Bronchial epithelial cell (primary cell): ENCODE measurements at places on chromosomes 1 and 21.

DNA sequence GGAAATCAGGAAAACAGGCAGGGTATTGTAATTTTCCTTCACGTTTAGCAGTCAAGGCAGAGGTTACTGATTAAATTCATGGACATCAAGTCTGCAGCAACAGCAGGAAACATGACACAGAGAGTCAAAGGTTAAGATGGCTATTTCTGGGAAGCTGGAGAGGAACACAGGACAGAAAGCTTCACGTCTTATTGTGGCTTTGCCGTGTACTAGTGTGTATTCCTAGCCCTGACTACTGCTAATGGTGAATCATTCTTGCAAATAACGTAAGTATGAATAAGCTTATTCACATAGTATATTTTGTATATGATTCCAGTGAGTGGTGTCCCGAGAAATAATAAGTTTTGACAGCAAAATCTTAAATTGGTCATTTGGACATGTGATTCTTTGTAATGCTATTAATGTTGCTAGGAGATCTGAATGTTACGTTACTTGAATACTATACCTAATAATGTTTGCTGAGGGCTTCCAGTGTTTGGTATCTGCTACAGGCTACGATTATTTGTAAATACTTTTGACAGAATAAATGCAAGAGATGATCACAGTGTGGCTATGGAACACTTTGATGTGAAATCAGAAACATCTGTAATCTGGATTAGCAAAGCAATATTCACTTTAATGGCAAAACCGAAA lies 77.4 kb downstream of the DISP1 start:
- peak; percentile 54 for DNase-seq

DNA sequence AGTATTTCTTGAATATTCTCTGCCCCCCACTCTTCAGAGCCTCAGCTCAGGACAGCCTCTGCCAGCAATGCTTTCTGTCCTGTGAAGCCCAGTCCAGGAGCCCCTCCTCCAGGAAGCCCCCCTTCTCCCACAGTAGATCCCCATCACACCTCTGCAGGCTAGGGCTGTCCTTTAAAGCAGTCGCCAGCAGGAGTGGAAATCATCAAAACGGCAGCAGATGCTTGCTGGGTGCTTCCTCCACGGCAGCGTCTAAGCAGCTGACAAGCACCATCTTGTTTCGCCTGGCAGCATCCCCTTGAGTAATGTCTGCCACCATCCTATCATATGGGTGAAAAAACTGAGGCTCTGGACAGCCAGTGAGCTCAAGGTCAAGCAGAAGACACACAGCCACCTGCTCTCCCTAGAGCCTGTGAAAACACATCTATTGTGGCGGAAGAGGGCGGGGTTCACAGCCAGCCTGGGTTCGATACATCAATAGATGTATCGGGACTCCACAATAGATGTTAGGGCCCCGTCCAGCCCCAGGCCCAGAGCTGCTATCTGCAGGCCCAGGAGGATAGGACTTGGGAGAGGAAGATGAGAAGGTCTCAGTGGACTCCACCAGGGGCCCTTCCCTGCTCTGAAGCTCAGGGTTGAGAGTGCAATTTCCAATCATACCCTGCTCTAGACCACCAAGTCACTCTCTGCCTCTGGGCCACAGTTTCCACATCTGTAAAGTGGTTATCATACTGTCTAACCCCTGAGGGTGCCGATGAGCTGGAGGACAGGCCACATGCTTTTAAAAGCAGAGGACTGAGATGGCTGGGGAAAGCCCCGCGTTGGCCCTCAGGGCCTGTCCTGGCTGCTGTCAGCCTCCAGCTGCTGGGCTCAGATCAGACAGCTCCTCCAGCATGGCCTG lies 17.5 kb downstream of the RUNX3 start:
- DNase-seq, result no peak

- no peak for DNase-seq
Measured at GRCh38 chr1:116721451-116722007, 32.7 kb upstream of the CD2 start.

DNA sequence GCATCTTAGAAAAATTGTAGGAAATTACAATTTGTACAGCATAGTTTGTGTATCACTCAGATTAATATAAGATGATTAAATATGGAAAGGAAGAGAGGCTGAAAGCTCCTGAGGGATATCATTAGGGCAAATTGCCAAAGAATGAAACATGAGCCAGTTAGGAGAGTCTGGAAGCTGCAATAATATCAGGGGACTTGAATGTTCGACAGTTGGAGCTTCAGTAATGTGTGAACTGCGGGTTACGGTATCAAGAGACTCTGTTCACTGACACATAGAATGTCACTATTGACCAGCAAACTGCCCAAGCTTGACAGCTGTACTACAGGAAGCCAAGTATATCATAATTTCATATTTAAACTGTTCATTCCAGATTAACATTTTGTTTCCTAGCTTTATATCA lies 157.2 kb downstream of the DENND1B start:
- DNase-seq, result no peak

GRCh38 chr1:51842261-51842660 lies 36.3 kb downstream of the NRDC start:
- no peak for DNase-seq

DNA sequence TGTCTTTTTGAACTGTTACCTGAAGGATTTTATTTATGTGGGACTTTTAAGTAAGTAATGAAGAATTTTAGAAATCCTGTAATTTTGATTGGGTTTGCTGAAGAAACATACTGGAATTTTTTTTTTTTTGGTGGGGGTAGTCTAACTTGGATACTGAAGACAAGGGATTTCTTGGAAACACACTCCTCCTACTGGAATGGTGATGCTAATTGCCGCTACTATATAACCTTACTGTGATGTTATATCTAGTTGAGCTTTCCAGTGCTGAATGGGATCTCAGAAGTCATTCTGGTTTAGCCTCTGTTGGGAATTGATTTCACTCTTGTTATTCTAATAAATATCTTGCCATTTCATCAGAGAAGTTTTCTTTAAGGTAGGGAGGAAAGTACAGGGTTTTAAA lies 8.4 kb downstream of the PPP2R5A start:
- DNase-seq, result no peak

- no peak for DNase-seq
Measured at GRCh38 chr1:87922885-87923284, 594.2 kb downstream of the LMO4 start.

DNA sequence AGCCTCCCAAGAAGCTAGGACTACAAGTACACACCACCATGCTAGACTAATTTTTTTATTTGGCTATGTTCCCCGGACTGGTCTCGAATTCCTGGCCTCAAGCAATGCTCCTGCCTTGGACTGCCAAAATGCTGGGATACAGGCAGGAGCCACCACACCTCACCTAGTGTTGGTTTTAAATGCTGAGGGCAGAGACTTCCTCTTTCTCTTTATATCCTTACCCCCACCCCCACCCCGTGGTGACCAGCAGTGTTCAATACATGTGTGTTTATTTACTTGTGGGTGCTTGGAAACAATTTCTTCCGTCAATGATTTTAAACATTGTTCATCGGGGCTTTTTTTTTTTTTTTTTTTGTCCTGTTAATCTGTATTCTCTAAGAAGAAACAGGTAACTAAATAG lies 158.9 kb downstream of the ZBTB18 start:
- no peak for DNase-seq

DNA sequence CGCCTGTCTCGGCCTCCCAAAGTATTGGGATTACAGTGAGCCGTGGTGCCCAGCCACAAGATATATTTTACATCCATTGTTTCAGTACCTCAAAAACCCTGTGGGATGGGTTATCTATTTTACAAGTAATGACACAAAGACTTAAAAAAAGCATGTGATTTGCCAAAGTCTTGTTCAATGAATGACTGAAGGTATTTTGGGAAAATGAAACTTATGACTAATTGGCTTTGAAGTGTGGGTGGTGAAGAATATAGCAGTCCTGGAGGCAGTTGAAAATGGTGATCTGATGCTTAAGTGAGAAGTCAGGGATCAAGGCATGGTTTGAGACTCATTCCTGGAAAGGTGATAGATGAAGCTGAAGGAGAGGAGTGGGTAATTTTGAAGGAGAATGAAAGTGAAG lies 3.0 kb downstream of the SWT1 start:
- DNase-seq, result peak; percentile 47

- DNase-seq, result no peak
Measured at GRCh38 chr1:81008293-81008692, 792.4 kb upstream of the ADGRL2 start.

DNA sequence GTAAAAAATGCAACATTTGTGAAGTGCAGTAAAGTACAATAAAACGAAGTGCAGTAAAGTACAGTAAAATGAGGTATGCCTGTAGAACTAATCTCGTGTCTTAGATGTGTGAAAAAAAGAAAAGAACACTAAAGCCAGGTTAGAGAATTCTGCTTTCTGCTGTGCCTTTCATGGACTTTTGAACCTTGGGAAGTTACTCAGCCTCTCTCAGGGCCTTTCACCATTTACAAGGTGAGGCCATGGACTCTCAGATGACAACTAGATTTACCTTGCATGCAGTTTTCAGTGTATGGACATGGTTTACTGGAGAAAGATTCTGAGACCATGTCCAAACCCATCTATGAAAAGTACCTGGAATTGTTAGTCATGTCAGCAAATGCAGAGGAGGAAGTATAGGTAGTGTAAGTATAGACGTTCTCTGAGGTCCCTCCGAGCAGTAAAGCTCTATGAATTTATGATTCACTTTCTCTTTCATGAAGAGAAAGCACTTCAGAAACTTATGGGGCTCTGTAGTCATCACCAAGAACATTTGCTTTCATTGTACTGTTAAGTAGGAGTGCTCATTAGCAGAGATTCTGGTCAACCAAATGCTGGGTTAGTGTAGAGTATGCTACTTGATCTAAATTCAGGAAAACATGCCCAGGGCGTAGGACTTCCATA lies 143.1 kb downstream of the CACNA1E start:
- no peak for DNase-seq

GRCh38 chr1:8312235-8313218 lies 5.4 kb upstream of the SLC45A1 start:
- DNase-seq, result no peak

DNA sequence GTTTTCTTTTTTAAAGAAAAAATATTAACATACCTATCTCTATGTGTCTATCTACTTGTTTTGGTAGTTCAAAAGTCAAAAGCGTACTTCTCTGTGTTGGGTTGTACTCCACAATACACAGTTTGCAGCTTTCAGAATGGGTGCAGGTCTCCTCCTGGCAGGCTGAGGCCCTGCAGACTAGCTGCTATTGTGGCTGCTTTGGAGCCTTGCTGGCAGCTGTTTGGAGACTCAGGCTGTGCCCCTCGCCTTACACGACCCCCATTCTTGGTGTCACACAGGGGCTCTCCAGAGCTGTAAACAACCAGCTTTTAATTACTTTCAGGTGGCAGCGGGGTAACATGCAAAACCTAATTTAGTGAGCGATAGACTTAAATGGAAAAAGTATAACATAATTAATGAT lies 160.4 kb downstream of the DSCAM start:
- no peak for DNase-seq

DNA sequence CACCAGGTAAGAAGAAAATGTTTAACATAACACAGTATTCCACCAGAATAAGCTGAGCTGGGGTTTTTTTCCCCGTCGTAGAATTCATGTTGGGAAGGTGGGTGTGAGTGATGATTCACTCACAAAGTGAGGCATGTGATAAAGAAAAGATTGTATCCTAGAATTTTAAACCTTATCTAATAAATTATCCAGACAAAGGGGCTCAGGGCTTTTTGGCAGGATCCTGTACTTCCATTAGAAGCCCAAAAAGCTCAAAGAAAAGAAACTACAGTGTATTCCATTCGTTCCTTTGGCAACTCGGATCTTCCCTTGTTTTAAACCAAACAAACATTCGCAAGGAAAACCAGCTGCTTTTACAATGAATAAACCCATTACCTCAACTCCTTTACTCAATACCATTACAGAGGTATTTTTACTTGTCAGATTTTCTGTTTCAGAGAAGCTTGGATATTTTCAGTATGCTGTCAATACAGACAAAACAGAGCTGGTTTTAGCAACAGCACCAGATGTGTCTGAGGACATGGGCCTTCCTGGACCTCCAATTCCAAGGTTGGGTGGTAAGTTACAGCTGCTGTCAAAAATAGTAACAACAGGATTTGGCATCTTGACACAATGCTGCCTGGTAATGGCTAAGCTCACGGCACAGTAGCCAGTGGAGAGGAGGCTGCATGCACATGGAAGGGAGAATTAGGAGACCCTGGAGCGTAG lies 159.9 kb upstream of the RUNX1 start:
- no peak for DNase-seq

DNA sequence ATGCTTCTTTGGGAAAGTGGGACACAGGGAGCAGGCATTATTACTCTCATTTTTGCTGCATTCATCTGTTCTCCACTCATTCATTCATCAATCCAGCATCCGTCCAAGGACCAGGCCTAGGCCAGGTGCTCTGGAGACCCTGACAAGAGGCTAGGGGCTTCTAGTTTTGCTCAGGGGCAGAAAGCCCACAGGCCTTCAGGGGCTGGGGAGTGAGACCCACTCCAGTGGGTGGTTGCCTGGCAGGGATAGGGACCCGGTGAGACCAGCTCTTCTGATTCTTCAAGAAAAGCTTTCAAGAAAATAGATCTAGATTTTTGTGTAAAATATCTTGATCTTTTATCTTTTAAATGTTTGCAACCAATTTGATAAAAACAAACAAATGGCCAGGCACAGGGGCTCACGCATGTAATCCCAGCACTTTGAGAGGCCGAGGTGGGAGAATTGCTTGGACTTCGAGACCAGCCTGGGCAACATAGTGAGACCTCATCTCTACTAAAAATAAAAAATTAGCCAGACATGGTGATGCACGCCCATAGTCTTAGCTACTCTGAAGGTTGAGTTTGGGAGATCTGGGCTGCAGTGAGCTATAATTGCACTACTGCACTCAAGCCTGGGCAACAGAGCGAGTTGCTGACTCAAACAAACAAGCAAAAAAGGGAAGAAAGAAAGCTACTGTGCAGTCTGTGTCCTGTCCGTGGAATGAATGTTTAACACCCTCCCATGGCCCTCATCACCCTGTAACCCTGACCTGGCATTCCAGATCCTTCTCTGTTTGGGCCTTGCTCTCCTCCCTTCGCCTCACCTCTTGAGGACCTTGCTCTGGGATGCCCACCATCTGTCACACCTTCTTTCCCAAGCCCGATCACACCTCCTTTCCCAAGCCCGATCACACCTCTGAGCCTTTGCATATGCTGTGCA lies 17.3 kb upstream of the LRP8 start:
- DNase-seq, result no peak

GRCh38 chr1:13826009-13826408 lies 126.0 kb downstream of the PRDM2 start:
- no peak for DNase-seq

DNA sequence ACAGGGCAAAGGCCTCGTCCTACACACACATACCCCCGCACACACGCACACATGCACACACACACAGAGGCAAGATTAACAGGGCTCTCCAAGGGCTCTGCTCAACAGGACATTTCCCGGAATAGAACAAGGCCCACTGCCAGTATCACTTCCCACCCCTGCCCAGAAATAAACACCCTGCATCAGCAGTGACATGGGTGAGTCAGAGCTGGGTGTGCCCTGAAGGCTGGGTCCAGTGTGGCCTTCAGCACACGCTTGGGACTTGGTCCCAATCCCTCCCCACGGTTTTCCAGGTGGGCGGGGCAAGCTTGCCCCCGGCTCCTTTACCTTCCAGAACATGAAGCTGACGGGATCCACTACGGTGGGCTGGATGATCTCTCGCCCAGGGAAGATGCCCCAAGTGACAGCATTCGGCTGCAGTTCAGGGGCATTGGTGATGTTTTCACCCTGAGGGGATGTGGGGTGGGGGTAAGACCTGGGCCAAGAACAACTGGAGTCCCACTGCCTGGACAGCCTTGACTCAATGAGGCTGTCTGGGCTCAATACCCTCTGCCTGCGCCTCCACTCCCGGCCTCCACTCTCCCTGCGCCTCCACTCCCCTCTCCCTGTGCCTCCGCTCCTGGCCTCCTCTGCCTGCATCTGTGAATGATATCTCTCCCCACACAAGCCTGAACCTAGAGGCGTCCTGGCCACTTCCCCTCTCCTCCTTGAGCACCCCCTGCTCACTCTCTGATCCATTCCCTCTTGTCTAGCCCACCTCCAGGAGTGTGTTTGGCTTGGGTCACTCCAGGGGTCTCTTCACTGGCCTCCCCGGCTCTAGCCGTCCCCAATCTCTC lies 14.7 kb downstream of the MTHFR start:
- DNase-seq, result peak; percentile 81
